ENCODE measurements at places on chromosomes 16 and 17.
A peak's percentile ranks its signal among the peaks of the same experiment; 100 is the strongest.

- no peak for DNase-seq
These were observed 606 bp downstream of the ABCA10 start for GRCh38 chr17:69228018-69228417.

- no peak for DNase-seq
These were observed 86.9 kb downstream of the FOXL1 start for GRCh38 chr16:86665319-86665675.

- no peak for DNase-seq
These were observed 269.6 kb downstream of the SNX29 start for GRCh38 chr16:12245921-12246720.

GRCh38 chr17:10311131-10311530, 61.7 kb downstream of the MYH13 start:
- no peak for DNase-seq

GRCh38 chr16:47470211-47470610, 9.1 kb downstream of the PHKB start:
- no peak for DNase-seq

DNA sequence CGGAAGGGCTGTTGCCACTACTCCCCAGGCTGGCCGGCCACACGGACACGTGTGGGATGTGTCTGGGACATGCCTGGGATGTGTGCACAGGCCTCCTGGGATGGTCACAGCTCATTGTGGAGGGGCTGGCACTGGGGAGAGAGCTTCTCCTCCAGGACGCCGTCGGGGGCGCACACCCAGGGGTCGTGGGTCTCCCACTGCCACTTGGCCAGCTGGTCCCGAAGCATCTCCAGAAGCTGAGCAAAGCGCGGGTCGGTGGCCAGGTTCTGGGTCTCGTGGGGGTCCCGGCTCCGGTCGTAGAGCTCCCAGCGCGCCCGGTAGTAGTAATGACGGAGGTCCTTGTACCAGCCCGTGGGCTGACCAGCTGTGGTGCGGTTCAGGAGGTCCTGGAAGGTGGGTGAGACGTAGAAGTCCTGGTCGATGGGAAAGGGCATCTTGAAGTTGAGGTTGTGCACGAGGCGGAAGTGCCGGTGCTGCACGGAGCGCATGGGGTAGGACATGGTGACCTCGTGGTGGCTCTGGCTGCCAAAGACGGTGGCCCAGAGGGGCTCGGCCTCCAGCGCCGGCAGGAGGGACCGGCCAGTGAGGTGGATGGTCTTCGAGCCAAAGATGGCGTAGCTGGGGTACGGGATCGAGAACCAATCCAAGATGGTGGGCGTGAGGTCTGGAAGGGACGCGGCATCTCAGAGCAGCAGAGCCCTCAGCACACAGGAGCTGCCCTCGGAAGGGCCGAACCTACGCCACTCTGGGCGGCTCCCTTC, 9.6 kb downstream of the SGSH start:
- DNase-seq, result no peak

DNA sequence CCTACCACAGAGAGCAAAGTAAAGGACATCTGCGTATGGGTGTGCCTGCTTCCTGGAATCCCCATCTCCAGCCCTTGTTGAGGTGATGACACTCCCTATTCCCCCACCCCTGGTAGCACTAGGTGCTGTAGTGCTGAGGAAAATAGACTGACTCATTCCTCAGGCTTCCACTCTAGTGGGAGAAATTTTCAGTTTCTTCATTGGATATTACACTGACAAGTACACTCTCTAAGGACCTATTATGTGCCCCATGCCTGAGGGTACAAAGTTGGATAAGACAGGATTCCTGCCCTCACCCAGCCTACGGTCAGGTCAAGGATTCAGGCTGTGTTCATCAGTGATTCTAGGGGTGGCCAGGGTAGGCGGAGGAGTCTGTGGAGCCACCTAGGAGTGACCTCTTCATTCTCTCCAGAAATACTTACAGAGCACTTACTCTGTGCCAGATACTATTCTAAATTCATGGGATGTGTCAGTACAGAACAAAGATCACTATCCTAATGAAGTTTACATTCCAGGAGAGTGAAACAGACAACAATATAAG, 4.5 kb upstream of the ZC3H7A start:
- no peak for DNase-seq

- no peak for DNase-seq
These were observed 8.8 kb downstream of the JUP start for GRCh38 chr17:41777574-41778188.

GRCh38 chr16:14566599-14566998, 63.5 kb downstream of the PARN start:
- DNase-seq, result no peak

DNA sequence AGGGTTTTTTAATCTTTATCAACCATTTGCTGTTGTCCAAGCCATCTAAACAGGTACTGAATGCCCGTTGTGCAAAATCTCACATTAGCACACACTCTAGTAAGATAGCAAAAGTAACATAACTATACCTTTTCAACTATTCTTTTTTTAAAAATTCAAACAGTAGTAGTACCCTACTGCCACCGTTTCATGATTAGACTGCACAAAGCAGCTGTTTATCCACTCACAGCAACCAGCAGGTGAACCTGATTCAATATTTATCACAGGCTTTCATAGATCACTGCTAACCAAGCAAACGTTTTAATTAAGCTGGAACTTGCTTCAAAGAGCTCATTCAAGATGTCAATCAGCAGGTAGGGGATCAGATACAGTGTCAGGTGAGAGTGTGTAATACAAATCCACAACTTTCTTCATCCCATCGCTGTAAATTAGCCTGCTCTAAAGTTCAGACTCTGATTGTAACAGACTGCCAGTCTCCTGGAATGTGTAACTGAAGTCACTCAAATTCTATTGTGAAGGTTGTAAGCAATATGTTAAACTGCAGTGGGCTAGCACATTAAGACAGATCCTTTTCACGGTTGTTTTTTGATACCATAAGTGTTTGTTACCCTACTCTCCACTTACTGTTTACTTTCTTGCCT, 47.3 kb downstream of the BRIP1 start:
- DNase-seq, result no peak

DNA sequence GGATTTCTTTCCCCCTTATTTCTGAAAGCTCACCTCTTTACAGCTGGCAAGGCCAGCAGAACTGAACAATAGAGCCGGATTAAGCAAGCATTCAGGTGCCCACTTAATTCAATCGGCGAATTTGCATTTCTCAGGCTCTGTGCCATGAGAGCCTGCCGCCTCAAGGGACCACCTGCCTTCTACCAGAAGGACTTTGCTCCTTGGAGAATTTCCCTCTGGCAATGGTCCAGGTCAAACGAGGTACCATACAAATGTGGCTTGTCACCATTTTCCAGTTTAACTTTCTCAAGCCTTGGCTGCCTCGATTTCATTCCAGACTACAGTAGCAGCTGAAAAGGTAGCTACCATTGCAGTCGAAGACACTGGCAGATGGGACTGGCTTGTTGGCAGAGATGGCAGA, 534.0 kb downstream of the MAF start:
- no peak for DNase-seq

DNA sequence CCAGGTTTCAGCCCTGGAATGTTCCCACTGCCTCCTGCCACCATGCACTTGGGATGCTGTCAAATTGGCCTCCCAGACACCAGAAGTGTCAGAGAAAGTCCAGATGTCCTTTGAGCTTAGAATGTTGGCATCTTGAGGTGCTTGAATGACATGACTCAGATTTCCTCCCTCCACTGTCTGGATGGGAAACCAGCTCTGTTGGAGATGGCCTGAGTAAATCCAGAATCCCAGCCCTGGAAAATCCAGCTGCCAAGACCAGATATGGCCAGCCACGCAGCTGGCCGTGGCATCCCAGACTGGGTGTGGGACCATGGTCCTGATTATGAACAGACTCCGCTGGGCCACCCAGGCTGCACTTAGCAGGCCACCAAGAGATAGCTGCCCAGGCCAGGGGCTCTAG, 57.0 kb upstream of the CLEC3A start:
- no peak for DNase-seq

- peak; percentile 91 for DNase-seq
These were observed at the start of gene MOSMO for GRCh38 chr16:22007509-22008214. TSS of gene MOSMO (plus strand) at chr16:22008111. CDS start at chr16:22008302, 191 bp downstream.

- DNase-seq, result no peak
These were observed 281.3 kb upstream of the TNRC6C start for GRCh38 chr17:77677211-77677610.

DNA sequence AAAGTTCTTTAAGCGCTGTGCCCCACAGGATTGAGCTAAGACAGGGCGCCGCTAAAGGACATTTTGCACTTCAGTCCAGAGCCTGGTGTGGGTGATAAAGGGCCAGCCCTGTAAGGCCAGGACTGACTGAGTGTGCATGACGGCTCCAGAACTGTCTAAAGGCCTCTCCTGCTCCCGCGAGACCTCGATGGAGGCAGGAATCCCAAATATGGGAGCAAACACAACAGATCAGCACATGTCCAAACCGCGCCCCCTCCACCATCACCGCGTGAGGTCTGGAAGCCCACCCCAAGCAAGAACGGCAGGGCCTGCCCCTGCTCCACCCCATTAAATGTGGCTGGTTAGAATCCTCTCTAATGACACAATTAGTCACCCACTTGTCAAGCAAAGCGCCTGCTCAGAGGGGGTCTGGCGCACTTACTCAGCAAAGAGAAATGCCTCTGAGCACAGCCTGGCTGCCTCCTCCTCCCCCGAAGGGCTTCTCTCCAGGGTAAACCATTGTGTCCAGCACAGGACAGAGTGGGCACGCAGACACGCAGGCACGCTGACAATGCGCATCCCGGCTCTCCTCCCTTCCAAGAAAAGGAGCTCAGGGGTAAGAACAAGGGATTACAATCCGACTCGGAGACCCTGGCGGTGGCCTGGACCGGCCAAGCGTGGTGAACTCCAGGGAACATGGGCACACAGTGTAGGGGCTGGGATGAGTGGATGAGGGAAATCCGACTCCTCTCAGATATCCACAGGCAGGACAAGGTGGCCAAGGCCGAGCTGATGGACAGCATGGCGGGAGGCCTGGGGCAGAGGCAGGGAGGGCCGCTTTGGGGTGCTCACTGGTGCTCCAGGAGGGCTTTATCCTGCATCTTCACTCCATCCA, 1.5 kb downstream of the MXRA7 start:
- peak; percentile 43 for DNase-seq

DNA sequence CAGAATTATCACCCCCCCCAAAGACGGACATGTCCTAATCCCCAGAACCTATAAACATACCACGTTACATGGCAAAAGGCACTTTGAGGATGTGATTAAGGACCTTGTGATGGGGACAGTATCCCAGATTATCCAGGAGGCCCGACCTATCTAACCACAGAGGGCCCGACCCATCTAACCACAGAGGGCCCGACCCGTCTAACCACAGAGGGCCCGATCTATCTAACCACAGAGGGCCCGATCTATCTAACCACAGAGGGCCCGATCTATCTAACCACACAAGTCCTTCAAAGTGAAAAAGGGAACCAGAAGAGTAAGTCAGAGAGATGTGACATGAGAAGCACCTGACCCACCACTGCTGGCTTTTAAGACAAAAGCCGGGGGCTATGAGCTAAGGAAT, 56.8 kb downstream of the ANKFY1 start:
- DNase-seq, result no peak

GRCh38 chr16:5333991-5334390, 236.4 kb upstream of the EEF2KMT start:
- no peak for DNase-seq

DNA sequence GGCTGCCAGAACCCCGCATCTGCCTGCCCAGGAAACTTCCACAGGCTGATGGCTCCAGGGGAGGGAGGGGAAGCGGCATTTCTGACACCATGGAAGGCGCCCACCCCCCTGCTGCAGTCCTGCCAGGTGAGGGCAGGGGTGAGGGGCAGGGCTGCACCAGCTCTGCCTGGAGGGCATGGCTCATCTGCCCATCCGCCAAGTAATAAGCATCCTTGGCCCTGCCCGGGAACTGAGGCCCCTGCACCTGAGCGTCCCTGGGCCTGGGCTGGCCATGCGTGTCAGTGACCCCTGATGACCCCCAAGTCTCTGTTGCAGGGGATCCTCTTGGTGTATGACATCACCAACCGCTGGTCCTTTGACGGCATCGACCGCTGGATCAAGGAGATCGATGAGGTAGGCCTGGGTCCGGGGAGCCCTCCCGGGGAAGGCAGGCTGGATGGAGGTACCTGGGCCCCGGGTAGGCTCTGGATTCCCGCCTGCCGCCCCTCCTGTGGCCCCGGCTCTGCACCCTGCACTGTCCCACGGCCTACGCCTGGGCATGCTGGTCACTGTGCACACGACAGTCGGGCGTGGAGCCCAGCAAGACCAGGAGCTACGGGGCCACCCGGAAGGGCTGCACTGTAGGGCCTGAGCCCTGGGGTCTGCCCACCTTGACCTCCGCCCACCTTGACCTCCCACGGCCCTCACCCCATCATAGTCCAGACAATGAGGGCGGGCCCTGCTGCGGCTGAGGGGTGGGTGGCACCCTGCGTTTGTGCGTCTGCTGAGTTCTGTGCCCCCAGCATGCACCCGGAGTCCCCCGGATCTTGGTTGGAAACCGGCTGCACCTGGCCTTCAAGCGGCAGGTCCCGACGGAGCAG, 5.4 kb upstream of the WFIKKN1 start:
- no peak for DNase-seq

GRCh38 chr17:40753804-40754203, 1.3 kb downstream of the KRT25 start:
- no peak for DNase-seq

DNA sequence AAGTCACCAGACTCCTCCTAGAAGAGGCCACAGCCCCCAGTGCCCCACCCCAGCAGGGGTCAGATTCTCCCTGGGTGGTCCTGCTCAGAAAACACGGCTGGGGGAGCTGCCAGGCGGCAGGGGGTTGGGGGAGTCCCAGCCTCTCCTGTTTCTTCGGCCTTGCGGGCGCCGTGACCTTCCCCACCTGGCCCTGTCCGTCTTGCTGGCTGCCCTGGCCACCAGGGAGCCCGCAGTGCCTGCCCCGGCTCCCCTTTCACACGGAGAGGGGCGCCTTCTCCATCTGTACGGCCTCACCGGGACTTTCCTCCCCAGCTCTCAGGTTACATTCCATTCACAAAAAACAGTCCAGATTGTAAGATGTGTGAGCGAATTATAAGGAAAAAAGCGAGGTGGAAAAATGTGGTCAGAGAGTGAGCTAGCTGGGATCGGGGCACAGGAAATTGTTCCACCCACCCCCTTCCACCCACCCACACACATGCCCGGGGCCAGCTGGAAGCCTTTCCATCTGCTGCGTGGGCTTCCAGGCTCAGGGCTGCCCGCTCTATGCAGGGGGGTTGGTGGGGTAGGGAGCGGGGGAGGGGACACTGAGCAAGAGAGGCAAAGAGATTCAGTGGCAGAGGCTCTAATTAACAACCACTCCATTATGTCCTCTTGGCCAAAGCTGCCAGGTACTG, 14.6 kb upstream of the CIBAR2 start:
- DNase-seq, result peak; percentile 86

GRCh38 chr17:55652825-55653224, 69.8 kb downstream of the TMEM100 start:
- no peak for DNase-seq

- no peak for DNase-seq
These were observed 49.0 kb downstream of the CACNG1 start for GRCh38 chr17:67093348-67093747.

GRCh38 chr17:57622683-57623433, 122.2 kb downstream of the CCDC182 start:
- DNase-seq, result no peak

- no peak for DNase-seq
These were observed 39.2 kb downstream of the NDE1 start for GRCh38 chr16:15689290-15689689.

Data from iPS-NIHi11 (cell line).